ENCODE measurements at places on chromosomes 3 and 15.

DNA sequence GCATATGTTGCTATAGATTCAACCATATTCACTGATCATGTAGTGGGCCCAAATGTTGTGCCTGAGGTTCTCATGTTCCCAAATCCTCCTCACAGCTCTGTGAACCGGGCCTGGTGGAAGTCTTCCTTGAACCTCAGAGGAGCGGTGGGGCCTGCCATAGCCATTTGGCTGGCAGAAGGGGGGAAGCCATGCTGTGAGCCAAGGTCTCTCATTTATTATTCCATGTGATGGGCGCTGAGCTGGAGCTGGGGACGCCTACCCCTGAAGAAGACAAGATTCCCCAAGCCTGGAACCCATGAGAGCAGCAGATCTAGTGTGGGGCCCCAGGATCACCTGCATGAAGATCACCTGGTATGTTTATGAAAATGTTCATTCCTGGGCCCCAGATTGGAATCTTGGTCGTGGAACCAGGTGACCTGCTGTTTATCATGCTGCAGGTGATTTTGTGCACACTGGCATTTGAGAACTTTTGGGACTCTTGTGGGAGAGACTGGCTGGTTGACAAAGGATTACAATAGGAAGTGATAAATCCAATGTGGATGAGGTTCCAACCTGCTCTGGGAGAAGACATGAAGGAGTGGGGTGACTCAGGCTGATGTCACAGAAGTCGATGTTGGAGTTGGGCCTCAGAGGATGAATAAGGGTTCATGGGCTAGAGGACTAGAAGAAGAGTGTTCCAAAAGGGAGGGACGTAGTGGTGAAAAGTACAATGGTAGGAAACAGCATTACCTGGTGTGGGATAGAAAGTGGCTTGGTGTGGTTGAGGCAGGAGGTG, 102.1 kb downstream of the ASB7 start:
- no peak for DNase-seq

DNA sequence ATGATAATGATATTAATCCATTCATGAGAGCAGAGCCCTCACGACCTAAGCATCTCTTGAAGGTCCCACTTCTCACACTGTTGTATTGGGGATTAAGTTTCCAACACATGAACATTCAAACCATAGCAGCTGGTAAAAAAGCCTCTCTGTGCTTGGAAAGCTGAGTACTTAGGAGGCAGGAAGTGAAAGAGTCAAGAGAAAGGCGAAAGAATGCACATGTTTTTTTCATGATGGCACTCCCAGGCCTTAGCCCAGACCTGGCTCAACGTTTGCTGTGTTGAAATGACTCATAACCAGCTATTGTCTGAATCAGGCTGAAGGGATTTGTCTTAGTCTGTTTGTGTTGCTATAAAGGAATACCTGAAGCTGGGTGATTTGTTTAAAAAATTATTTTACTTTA, 84.4 kb upstream of the RGMA start:
- no peak for DNase-seq

DNA sequence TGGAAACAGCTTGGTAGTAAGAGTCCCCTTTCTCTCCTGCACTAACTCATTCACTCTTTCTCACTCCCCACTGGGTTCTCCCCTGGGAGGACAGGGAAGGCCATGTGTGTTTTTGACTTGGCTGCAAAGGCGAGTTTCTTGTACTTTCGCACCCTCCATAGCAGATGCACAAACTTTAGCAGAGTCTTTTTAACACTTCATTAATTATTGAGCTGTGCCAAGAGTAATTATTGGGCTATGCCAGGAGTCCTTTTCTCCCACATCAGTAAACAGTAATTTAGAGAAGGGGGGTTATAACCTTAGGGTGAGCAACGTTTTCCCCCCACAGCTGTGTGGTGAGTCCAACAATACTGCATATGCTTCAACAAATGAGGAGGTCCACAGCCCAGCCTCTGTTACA, 224.4 kb upstream of the ATP11B start:
- no peak for DNase-seq

GRCh38 chr3:183254487-183255347, 1.7 kb downstream of the B3GNT5 start:
- DNase-seq, result no peak

DNA sequence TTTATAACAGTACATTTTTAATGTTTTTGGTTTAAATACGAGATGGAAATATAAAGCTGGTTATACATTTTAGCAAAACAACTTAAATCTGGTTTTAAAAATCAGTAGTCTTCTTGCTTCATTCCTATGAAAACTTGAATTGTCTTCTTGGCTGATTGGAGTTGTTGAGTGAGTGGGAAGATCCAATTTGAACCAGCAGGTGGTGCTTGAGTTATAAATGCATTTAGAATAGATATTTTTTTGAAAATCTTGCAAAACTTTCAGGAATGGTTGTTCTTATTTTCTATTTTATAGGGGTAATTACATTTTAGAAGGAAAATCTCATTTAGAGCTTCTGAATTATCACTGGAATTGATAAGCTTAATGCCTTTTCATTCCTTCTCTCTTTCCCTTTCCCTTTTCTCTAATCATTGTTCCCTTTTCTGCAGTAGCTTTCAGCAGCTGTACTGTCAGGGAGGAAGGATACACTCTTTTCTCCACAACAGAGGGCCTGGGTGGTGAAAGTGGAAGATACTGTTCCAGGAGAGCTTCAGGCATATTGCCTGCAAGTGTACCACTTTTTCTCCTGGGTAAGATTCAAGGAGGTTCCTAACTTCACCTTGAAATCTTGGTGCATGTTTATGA, 335.6 kb downstream of the NLGN1 start:
- no peak for DNase-seq

- no peak for DNase-seq
Measured at GRCh38 chr3:99674086-99674789, 35.8 kb downstream of the COL8A1 start.

DNA sequence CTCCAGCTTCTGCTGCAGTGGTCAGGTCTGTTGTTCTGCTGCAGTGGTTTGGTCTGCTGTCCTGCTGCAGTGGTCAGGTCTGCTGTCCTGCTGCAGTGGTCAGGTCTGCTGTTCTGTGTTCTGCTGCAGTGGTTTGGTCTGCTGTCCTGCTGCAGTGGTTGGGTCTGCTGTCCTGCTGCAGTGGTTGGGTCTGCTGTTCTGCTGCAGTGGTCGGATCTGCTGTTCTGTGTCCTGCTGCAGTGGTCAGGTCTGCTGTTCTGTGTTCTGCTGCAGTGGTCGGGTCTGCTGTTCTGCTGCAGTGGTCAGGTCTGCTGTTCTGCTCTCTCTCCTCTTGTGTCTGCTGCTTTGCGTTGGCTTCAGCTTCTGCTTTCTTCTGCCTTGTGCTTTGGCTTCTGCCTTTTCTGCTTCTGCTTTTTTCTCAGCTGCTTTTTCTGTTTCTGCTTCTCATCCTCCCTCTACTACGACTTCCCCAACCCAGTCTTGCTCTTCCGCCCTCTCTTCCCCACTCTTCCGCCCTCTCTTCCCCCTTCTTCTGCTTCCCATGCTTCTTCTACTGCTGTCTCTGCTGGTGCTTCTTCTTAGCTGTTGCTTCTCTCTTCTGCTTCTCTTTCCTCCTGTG, 50.7 kb downstream of the FAM43A start:
- DNase-seq, result peak; percentile 36

DNA sequence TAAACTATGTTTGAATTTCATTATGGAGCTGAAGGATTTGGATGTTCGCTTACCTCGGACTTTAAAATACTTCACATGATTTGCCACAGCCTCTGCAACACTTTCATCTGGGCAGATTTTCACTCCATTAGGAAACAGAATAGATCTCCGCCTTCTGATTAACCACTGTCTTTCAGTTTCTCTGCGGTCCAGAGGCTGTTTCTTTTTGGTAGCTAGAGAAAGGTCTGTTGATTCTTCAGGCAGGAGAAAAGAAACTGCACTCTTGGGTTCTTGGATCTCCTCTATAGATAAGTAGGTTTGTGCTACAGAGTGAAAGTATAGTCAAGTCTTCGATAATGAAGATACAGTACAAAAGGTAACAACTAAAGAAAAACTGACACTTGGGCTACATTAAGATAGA, 844 bp downstream of the IMPG2 start:
- no peak for DNase-seq

- DNase-seq, result no peak
Measured at GRCh38 chr3:108035751-108036150, 55.1 kb downstream of the CD47 start.

GRCh38 chr15:39789736-39790135, 7.1 kb upstream of the FSIP1 start:
- DNase-seq, result no peak

DNA sequence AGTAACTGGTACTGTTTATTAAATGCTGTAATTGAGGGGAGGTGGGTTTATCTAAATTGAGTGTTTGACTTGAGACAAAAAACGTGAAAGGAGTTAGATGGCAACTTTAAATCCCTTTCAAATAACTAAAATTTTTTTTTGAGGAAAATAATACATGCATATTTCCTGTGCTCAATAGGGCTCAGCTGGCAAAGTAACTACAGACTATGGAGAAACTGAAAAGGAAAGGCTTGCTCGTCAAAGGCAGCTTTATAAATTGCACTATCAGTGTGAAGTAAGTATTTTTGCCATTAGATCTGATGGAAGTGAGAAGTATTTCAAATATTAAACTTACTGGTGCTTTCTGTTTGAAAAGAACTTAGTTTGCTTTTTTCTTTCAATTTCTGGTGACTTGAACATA, 72.2 kb downstream of the DZIP3 start:
- no peak for DNase-seq

DNA sequence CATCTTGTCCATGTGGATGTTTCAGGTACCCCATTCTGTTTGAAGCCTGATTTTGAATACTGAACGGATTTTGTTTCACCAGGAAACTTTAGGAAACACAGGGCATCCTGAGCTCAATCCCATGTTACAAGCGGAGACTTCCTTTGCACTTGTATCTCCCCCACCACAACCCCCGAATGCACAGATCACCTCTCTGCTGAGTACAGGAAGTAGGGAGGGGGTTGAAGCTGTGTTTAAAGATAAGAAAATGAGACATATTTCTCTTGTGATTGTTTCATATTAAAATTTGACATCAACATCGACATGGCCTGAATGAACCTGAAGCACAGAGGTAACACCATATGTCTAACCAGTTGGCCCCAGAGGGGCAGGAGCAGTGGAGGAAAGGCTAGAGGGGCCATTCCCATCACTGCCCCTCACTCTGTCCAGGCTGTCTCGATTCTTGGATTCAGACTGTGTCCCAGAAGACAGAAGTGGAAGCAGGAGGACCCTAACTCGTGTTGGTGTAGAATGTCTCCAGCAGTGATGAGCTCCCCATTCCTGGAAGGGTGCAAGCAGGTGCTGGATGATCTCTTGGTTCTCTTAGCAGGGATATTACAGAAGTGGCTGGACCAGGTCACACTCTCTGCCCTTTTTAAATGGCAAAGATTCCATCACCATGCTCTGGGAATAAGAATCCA, 59.6 kb upstream of the IQSEC1 start:
- no peak for DNase-seq

GRCh38 chr3:15859507-15860013, 61.8 kb upstream of the ANKRD28 start:
- peak; percentile 35 for DNase-seq

GRCh38 chr3:21462141-21462540, 288.9 kb downstream of the ZNF385D start:
- no peak for DNase-seq

- no peak for DNase-seq
Measured at GRCh38 chr3:177410730-177411129, 213.4 kb upstream of the TBL1XR1 start.

- no peak for DNase-seq
Measured at GRCh38 chr15:63403254-63403945, 21.8 kb upstream of the CA12 start.

- DNase-seq, result no peak
Measured at GRCh38 chr3:52890735-52891134, 6.6 kb downstream of the STIMATE start.

DNA sequence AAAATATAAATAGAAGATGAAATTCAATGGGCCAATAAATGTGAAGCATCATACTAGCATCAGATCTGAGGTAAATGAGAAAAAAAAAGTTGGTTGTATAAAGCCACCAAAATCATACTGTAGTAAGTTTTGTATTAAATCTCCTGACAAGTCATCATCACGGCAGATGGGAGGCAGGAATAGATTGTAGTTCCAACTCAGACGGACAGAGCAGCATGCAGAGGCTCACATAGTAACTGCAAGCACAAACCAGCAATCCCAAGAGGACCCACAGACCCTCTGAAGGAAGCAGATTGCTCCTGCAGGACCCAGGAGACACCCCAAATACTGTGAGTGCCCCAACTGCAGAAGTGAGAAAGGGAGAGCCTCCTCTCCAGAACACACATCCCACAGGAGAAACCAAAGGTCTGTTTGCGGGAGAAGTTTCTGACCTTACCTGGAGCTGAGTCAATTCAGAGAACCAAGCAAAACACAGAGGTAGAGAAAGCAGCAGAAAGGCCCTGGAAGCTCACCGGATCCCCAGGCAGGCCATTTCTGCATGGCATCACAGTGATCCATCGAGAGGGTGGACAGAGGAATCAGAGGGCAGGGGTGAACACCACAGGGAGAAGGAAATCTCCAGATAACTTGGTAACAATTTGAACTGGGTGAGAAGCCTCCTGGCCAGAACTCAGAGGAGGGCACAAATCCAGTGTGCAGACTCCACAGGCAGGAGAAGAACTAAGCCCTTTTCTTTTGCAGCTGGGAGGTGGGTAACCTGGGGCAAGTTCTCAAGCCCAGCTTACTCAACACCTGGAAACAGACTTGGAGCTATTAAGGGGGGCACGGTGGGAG, 141.6 kb upstream of the ARHGEF26 start:
- DNase-seq, result no peak

- no peak for DNase-seq
Measured at GRCh38 chr15:33797651-33798050, 170.6 kb upstream of the CHRM5 start.

GRCh38 chr3:174233511-174233910, 625.6 kb upstream of the NAALADL2 start:
- no peak for DNase-seq

DNA sequence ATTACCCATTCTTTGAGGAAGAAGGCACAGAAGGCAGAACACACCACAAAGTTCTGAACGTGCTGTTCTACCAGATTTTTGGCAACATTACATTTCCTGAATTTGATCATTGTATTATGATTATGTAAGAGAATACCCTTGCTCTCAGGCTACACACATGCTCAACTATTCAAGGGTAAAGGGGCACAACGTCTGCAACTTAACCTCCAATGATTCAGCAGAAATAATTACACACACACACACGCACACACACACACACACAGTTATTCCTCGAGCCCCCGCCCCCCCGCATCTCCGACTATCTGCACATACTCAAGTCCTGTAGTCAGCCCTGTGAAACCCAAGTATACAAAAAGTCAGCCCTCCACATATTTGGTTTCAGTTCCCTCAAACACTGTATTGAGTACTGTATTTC, 26.8 kb downstream of the RPN1 start:
- no peak for DNase-seq

DNA sequence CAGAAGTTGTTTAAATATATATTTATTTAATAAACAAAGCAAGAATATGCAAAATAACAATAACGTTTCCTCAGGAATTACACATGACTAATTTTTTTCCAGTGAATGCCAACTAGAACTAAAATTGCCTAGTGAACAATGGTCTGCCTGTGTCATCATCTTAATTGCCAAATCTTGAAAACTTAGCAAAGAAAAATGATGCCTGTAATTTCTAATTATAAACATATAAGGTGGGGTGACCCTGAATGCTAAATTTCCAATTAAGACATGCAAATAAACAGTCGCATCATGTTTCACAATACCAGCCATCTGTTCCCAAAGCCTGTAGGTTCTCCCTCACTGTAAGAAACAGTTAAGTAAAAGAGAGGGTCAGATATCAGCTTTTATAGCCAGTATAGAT, 67.6 kb upstream of the PLCL2 start:
- no peak for DNase-seq
